Nucleus accumbens (tissue), 56 donors: ENCODE measurements at places on chromosomes 16 and 17.

GRCh38 chr17:78716814-78717393 lies 65.2 kb downstream of the CYTH1 start:
- DNase-seq = peak; percentile 92

DNA sequence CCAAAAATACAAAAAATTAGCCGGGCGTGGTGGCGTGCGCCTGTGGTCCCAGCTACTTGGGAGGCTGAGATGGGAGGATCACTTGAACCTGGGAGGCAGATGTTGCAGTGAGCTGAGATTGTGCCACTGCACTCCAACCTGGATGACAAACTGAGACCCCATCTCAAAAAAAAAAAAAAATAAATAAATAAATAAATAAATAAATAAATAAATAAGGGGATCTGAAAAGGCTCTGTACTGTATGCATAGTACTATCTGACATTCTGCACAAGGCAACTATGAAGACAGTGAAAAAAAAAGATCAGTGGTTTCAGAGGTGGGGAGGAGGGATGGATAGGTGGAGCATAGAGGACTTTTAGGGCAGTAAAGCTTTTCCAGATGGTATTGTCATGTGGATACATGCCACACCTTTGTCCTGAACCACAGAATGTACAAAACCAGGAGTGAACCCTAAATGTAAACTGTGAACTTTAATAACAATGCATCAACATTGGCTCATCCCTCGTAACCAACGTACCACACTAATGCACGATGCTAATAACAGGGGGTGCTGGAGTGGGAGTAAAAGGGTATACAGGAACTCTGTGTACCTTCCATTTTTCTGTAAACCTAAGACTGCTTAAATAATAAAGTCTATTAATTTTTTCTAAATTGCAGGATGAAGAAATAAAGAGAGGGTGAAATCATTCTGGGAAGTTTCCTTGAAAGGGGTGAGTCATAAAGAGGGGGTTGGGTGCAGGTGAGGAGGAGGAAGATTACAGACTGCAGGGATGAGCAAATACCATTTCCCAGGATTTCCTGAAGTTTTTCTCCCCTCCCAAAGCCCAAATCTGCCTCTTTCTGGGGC lies 155.8 kb upstream of the SDK2 start:
- no peak for DNase-seq

DNA sequence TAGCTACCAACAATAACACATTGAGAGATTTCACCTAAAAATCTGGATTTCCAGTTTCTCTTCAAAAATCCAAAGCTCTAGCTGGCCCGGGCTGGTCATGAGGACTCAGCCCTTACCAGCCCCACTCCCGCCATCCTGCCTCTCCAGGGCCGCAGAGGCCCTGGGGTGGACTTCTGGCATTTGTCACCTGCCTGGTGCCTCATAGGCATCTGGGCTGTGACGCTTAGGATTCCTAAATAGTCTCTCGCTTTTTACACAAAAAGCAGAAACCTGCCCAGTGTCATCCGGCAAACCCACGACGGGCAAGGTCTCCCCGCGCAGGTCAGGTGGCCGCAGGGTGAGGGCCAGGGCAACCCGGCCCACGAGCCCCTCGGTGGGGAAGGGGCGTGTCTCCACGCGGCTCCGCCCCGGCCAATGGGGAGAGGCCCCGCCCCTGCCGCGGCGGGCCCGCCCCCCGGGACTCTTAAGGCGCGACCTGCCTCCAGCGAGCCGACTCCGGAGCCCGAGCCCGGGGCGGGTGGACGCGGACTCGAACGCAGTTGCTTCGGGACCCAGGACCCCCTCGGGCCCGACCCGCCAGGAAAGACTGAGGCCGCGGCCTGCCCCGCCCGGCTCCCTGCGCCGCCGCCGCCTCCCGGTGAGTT lies at the start of gene VASN:
Gene VASN (plus strand): TSS at position 492 of the 644 bp plus-strand sequence. CDS start 9,030 bp downstream, outside the sequence.
- DNase-seq = peak; percentile 35

- no peak for DNase-seq
These were observed 101.6 kb downstream of the SKAP1 start for GRCh38 chr17:48328457-48328856.

- no peak for DNase-seq
These were observed 11.7 kb downstream of the HDAC5 start for GRCh38 chr17:44111777-44112176.

DNA sequence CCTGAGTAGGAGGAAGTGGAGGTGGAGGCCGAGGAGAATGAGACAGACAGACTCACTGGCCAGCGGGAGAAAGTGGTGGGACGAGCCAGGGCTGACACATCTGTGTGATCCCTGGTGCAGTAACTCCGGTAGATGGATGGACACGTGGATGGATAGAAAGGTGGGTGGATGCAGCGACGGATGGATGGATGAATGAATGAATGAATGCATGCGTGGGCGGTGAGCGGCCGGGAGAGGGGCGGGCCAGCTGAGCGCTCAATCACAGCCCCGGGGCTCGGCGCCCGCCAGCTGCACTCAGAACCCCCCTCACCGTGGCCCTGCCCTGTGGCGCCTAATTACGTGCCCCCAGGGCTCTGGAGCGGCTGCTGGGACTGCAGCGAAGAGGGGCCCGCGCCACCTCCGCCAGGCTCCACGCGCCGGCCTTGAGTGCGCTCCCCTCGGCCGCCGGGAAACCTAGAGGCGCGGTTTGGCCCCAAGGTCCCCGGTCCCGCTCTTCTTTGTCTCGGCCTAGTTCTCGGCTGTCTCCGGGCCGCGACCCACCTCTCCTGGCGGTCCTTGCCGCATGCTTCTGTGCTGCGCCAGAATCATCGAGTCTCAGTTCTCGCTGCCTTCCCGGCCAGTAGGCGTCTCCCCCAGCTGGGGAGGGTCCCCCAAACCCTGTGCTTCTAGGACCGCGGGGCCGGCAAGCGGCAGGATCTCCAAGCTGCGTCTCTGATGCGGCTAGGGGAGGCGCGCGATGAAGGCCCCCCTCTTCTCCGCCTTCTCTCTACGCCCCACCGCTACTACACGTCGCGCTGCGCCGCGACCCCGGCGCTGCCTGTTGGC lies 41.0 kb downstream of the RAI1 start:
- DNase-seq = peak; percentile 72

DNA sequence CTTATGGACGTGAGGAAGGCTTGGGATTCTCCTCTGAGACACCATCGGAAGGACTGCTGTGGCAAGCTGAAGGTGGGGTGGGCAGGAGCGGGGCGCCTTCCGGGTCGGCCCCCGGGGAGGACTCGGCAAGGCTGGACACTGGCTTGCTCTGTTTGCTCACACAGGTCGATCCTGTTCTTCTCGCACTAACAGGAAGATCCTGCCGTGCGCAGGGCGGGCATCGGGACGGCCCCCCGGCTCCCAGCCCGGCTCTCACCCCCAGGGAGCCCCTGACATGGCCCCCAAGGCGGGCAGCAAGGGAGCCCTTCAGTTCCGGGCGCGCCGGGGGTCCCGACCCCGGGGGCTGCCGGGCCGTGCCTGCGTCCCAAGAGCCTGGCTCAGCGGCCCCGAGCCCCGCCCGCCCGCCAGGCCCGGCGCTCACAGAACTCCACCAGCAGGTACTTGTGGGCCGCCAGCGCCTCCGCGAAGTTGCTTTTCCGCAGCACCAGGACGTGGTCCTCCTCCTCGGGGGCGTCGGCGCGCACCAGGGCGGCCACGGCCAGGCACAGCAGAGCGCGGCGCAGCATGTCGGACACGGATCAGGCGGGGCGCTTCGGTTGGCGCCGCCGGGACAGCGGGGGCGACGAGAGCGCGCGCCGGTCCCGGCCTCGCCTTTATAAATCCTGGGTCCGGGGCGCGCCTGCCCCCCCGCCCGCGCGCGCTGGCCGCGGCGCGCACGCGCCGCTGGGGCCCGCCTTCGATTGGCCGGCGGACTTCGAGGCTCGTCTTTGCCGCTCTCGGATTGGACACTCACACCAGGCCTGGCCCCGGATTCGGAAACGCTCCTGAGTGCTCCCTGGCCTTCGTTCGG lies at the start of gene P4HB:
Gene P4HB (minus strand): TSS at position 630 of the 850 bp plus-strand sequence. CDS start 64 bp downstream, at position 566.
- DNase-seq = no peak

DNA sequence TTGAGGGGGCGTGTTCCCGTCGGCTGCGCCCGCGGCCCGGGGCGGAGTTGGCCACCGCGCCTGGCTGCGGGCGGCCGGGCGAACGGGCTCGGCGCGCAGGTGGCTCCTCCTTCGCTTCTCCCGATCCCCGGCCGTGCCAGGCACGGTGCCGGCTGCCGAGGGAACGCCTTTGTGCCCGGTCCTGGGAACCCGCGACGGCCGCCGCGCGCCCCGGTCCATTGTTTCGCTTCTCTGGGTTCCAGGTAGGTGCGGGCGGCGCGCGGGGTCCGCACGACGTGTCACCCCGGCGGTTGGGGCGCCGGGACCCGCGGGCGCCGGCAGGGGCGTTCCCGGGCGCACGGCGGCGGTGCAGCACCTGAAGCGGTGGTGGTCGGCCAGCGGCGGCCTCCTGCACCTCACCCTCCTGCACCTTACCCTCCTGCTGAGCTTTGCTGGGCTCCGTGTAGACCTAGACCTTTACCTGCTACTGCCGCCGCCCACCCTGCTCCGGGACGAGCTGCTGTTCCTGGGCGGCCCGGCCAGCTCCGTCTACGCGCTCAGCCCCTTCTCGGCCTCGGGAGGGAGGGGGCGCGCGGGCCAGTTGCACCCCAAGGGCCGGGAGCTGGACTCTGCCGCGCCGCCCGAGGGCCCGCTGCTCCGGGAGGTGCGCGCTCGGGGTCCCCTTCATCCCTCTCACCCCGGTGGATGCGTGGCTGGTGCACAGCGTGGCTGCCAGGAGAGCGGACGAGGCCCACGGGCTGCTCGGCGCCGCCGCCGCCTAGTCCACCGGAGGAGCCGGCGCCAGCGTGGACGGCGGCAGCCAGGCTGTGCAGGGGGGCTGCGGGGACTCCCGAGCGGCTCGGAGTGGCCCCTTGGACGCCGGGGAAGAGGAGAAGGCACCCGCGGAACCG lies 99.9 kb downstream of the EFCAB13 start:
- DNase-seq = no peak

DNA sequence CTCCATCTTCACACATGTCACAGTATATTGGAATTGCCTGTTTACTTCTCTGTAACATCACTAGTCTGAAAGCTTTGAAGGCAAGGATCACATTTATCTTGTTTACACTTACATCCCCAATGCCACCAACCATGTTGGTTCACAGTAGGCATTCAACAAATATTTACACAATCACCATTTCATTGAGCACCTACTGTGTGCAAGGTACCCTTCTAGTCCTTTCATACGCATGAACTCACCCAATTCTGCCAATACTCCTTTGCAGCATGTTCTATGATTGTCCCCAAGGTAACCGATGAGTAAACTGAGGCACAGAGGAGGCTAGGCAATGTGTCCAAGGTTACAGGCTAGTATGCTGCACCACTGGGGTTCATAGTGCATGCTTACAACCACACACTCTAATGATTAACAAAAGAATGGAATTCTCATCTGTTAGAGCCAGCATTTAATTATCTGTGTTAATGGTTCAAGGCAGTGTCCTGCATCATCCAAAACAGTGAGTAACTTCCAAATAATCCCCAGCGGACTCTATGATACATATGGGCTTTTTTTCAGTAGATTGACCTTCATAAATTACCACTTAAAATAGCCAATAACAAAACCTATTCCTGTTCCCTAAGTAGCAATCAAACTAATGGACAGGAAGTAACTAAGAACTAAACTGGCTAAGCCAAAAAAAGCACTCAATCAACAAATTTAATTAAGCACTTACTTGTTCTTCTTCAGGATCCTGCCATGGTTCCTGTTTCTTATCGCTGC lies 364.5 kb upstream of the XYLT1 start:
- DNase-seq = no peak

- DNase-seq = no peak
These were observed 5.4 kb downstream of the PDE6G start for GRCh38 chr17:81650951-81651350.

DNA sequence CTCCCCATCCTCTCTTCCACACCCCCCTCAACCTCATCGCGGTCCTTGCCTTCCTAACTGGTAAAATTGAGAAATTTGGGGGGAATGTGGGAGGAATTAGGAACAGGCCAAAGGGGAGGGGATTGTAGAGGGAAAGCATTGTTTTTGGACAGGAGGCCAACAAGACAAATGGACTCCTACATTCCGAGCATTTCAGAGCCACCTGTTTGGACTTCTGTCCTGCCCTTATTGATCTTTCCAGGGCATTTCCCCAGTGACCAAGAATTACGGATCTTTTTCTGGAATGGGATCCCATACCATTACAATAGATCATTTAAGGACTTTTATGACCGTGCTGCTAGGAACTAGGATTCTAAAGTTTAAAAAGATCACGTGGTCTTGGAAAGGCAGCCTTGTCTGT lies 221.3 kb upstream of the ASIC2 start:
- DNase-seq = no peak

DNA sequence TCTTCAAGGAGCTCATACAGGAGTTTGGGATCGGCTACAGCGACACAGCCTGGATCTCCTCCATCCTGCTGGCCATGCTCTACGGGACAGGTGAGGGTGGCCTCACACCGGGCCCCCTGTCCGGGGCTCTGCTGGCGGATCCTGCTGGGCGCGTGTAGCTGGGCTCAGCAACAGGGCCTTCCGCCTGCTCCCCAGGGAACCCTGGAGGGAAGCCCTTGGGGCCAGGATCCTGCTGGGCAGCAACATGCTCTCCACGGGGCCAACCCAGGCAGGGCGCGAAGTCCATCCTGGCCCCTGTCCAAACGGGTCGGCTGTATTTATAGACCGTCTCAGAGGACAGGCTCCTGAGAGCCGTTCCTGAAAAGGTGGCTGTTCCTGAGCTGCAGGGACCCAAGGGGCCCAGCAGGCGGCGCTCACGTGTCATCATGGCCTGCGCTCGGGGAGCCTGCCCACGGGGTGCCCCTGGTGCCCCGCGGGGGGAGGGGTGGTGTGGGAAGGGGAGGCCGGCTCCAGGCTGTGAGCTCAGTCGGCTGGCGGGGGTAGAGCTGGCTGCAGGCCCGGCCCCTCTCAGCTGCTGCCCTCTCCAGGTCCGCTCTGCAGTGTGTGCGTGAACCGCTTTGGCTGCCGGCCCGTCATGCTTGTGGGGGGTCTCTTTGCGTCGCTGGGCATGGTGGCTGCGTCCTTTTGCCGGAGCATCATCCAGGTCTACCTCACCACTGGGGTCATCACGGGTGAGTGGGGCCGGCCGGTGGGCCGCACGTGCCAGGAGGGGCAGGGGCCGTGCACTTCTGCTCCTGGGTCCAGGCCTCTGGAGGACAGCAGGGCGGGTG lies 7.5 kb downstream of the SLC16A3 start:
- DNase-seq = peak; percentile 60

- DNase-seq = no peak
These were observed 41.9 kb upstream of the POLR3E start for GRCh38 chr16:22255335-22255734.

DNA sequence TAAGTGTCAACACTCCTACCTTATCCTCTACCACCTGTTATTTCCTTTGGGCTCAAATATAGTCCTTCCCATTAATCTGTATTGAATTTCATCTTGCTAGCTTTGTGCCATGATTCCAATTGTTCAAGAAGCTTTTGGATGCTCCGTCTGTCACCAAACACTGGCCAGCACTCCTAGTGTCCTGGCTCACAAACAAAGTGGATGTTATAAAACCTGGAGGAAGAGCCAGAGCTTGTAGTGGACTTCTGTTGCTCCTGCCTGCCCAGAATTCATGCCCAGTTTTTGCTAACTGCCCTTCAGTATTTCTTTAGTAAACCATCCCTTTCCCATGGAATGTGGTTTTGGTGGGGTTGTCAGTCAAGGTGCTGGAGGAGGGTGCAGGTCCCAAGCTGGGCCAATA lies 77.2 kb upstream of the HS3ST2 start:
- no peak for DNase-seq
